Activated naive CD8-positive, alpha-beta T cell treated with anti-CD3 and anti-CD28 coated beads for 36 hours (primary cell): ENCODE measurements at places on chromosomes 4 and X. TPM values are rescaled to one million over a fixed set of nuclear protein-coding genes. Genes with fewer than 3 reads are reported as not detected.

DNA sequence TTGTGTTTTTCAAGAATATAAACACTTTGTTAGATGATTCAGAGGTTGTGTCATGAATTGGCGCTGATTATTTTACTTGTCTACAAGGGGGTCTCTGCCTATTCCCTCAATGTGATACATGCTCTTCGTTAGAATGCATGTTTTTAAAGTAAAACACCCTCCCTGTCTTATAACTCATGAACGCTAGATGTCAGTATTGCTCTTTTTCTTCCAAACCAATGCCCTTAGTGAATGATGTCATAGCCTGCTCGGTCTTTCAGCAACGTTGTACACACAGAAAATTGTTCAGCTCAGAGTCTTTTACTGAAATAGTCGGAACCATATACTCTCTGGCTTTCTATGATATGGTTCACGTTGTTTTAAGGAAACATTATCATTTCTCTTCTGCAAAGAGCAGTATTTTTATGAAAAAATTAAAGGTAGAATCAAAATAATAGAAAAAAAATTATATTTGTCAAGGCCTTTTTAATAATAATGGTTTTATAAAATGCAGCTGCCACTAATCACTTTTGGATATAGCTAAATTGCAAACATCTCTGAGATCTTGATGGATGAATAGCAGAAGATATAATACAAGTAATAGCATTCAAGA, 292.9 kb downstream of the TLL1 start:
- H3K27ac ChIP-seq: no peak overlapping the region
- no peaks in the 10 kb centered on the region for H3K27me3 ChIP-seq
- H3K4me1 ChIP-seq: peaks cover 3% of the 10 kb centered on the region
- H3K36me3 ChIP-seq: no peaks in the 10 kb centered on the region
- DNase-seq: no peak

DNA sequence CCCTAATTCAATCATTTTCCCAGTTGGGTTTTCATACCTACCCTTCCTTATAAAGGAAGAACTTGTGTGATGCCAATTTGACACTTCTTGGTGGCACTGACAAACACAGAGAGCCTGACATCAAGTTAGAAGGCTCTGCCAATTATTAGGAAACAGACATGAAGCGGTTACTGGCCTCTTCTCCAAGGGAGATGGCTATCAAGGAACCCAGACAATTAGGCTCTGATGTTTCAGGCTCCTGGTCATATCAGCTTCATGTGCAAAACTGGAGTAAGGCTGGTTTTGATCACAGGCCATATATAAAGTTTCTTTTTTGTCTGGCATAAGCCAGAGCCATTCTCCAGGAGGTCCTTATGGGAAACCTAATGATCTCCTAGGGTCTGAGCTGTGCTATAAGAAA, 428 bp downstream of the ARL13A start:
- H3K36me3 ChIP-seq: peaks cover 2% of the 10 kb centered on the region
- no peak overlapping the region for H3K4me3 ChIP-seq
- H3K27me3 ChIP-seq: no peaks in the 10 kb centered on the region
- no peak overlapping the region for H3K27ac ChIP-seq
- DNase-seq: no peak
- no peaks in the 10 kb centered on the region for H3K4me1 ChIP-seq

DNA sequence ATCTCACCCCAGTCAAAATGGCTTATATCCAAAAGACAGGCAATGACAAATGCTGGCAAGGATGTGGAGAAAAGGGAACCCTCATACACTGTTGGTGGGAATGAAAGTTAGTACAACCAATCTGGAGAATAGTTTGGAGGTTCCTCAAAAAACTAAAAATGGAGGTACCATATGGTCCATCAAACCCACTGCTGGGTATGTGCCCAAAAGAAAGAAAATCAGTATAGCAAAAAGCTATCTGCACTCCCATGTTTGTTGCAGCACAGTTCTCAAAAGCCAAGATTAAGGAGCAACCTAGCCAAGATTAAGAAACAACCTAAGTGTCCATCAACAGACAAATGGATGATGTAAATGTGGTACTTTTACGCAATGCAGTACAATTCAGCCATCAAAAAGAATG, 70.7 kb downstream of the DCAF12L1 start:
- H3K36me3 ChIP-seq: no peaks in the 10 kb centered on the region
- no peak for DNase-seq
- no peaks in the 10 kb centered on the region for H3K27me3 ChIP-seq
- no peak overlapping the region for H3K27ac ChIP-seq
- no peaks in the 10 kb centered on the region for H3K4me1 ChIP-seq

DNA sequence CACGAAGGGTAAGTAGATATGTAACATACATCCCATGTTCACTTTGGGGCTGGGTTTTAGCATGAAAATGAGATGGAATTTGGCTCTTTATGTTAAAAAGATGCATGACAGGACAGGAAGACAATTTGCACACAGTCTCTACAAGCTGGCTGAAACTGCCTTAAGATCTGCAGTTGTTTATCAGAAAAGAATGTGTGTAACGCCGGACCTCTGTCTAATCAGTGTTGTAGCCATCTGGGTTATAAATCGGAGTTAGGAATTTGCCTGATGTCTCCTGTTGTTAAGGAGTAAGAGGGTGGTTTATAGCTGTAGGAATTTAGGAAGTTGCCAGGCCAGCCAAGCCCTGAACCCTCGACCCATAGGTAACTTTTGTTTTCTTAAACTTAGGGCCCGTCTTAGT, 562.9 kb upstream of the FAT1 start:
- no peak for DNase-seq
- no peaks in the 10 kb centered on the region for H3K36me3 ChIP-seq
- no peaks in the 10 kb centered on the region for H3K4me1 ChIP-seq

DNA sequence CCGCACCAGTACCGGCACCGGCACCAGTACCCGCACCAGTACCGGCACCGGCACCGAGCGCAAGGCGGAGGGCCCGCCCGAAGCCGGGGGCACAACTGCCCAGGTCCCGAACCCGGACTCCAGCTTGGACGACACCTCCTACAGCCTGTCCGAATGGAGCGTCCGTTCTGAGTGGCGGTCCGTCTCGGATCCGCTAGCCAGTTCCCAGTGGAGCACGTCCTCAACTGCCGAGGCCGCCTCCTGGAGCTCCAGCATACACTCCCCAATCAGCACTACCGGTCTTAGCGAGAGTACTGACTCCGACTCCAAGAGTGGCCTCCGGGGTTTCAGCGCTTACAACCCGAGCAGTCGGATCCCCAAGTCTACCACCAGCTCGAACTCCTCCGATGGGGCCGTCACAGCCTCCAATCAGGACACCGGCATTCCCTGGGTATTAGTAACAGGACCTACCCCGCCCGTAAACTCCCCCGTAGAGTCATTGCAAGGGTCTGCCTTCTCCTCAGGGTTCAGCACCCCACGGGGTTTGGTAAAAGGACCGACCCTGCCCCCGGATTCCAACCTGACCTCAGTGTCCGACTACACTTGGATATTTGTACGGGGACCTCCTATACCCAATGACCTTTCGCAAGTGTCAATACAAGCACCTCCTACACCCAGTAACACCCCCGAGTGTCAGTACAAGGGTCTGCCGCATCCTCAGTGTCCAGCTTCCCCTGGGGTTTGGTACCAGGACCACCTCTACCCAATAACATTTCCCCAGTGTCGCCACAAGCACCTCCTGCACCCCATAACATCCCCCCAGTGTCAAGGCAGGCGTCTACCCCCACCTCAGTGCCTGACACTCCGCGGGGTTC, 721 bp upstream of the MAOA start:
- H3K4me1 ChIP-seq: no peaks in the 10 kb centered on the region
- H3K27me3 ChIP-seq: no peaks in the 10 kb centered on the region
- H3K36me3 ChIP-seq: no peaks in the 10 kb centered on the region
- peak; percentile 18 for DNase-seq
- no peak overlapping the region for H3K27ac ChIP-seq
- peak overlapping the region; percentile 86 for H3K4me3 ChIP-seq

- no peaks in the 10 kb centered on the region for H3K4me1 ChIP-seq
- no peaks in the 10 kb centered on the region for H3K27me3 ChIP-seq
- H3K36me3 ChIP-seq: no peaks in the 10 kb centered on the region
- DNase-seq: no peak
- H3K27ac ChIP-seq: no peak overlapping the region
Measured at GRCh38 chrX:85309717-85310116, 65.9 kb downstream of the ZNF711 start.

The EREG gene
- total RNA-seq: not detected

The TSR2 gene
- 50.5 TPM for total RNA-seq

The MTNR1A gene
- not detected for total RNA-seq

The RRH gene
- total RNA-seq: not detected

The CFAP99 gene
- not detected for total RNA-seq

The LAP3 gene
- total RNA-seq: 146 TPM
